Stimulated activated CD8-positive, alpha-beta memory T cell treated with anti-CD3 and anti-CD28 coated beads, Interleukin-4, amount 100 ng/mL, for 1 hour (primary cell): ENCODE measurements at places on chromosomes 12 and 14.

- DNase-seq, result no peak
Observed at GRCh38 chr12:40819436-40820108, 127.3 kb downstream of the CNTN1 start.

GRCh38 chr14:22561661-22562579, 27.1 kb downstream of the DAD1 start:
- no peak for DNase-seq

- DNase-seq, result no peak
Observed at GRCh38 chr12:57886542-57886941, 40.0 kb upstream of the CTDSP2 start.

- no peak for DNase-seq
Observed at GRCh38 chr14:61355892-61356325, 34.5 kb downstream of the PRKCH start.

DNA sequence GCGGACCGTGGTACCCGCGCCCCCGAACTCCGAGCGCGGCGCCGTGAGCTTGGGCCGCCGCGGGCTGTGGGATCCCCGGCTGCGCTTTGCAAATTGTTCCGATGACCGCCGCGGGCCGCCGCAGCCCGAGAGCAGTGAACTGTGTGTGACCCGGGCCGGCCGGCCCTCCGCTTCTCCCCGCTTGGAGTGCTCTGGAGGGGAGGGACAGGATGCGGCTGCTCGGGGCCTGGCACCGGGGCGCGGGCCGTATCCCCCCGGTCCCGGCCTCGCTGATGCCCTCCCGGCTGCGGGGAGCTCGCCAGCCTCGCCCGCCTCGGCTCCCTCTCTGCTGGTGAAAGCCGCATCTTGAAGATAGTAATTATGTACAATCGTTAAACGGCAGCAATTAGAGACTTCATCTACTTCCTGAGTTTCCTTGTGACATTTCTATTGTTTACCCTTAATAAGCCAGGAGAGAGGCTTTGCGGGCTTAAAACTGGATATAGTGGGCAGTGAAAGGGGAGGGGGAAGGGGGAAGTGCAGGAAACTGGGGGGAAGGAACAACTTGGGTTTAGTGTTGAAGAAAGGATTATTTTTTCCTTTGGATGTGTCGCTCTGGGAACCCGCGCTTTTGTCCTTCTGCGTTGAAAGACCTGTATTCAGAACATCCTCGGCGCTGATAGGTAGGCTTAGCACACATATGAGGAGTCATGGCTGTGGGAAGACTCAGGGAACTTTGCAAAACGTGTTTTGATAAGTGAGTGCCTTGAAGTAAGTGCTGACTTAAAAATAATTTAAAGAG, 1.2 kb downstream of the PELI2 start:
- no peak for DNase-seq

GRCh38 chr14:55893705-55894104, 224.5 kb upstream of the PELI2 start:
- no peak for DNase-seq

DNA sequence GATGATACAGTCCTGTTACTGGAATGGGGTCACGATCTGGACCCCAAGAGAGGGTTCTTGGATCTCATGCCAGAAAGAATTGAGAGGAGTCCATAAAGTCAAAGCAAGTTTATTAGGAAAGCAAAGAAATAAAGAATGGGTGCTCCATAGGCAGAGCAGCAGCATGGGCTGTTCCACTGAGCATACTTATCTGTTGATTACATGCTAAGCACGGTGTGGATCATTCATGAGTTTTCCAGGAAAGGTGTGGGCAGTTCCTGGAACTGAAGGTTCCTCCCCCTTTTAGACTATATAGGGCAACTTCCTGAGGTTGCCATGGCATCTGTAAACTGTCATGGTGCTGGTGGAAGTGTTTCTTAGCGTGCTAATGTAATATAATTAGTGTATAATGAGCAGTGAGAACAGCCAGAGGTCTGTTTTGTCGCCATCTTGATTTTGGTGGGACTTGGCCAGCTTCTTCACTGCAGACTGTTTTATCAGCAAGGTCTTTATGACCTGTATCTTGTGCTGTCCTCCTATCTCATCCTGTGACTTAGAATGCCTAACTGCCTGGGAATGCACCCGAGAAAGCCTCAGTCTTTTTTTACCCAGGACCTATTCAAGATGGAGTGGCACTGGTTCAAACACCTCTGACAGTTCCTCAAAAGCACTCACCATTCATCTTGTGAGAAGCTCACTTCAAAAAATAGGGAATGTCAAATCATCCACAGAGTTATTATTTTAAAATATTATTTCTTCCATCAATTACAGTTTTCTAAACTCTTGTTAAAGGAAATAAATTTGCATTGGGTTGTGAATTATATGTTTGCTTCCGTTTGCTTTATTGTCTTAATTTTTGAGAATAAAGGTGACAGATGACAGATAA, 1358.8 kb upstream of the TMEM132C start:
- no peak for DNase-seq

DNA sequence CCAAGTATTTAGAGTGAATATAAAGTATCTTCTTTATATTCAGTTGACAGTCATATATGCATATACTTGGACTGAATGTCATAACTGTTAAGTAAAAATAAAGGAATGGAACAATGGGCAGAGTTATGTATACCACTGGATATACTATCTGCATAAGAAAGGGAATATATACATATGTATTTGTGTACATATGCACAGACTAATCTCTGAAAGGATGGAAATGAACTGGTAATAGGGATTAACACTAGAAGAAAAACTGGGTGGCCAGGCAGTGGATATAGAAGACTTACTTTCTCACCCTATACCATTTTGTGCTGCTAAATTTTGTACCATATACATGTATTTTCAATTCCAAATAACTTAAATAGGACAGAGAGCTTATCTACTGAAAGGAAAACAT, 200.1 kb downstream of the MED13L start:
- no peak for DNase-seq

DNA sequence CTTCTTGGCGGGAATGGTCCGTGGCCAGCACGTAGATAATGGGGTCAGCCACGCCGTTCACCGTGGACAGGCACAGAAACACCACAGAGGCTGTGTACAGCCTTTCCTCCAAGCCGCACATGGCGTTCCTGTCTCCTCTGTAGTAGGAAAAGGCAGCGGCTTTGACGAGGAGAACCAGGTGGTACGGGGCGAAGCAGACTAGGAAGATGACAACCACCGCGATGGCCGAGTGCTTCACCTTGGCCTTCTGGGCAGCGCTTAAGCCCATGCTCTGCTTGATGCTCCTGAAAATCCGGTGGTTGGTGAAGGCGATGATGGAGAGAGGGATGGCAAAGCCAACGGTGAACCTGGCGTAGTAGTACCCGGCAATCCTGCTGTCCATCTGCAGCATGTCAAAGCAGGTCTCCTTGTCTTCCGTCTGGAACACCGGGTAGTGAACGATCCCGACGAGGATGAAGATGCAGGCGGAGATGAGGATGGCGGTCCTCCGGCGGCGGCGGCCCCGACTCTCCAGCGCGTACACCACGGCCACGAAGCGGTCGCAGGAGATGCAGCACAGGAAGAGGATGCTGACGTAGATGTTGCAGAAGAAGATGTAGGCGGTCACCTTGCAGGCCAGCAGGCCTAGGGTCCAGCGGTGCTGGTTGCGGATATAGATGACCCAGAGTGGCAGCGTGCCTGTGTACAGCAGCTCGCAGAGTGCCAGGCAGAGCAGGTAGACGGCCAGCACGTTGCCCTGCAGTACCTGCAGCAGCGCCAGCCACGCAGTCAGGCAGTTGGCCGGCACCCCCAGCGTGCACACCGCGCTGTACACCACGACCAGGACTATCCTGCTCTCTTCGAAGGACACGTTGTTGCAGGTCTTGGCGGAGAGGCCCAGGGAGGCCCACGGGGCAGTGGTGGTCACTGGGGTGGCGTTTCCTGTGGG, 13.8 kb downstream of the GPR132 start:
- no peak for DNase-seq

GRCh38 chr12:51496895-51497294, 72.3 kb downstream of the SLC4A8 start:
- no peak for DNase-seq

DNA sequence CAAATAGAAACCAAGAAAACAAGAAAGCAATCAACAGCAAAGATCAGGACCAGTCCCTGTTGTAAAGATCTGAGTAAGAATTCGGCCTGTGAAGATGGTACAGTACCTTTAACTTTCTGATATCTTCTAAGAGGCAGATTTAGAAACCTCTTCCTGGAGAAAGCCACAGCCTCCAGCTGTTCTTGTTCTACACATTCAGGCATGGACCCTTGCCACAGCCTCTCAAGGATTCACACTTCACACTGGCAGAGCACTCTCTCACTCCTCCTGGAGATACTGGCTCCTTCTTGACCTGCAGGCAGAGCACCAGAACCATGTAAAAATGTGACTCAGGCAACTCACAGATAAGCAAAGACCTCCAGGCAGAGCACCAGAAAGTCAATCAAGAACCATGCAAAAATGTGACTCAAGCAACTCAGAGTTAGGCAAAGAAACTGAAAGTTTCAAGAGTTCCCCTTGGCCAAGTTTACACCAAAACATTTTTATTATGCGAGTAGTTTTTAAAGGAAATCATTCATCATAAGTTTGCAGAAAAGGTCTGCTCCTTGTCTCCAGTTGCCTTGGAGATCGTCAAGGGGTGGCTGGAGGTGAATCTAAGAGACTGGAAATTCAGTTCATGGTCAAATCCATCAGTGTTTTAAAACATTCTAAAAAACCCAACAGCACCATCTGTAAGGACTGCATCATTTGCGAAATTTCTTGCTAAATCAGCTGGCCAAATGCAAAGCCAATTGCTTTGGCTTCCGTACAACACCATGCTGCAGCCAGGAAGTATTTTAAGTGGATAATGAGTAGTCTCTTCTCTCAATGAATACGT, 119.3 kb upstream of the MDM1 start:
- no peak for DNase-seq

- no peak for DNase-seq
Observed at GRCh38 chr14:24435998-24436354, 6.2 kb downstream of the KHNYN start.

DNA sequence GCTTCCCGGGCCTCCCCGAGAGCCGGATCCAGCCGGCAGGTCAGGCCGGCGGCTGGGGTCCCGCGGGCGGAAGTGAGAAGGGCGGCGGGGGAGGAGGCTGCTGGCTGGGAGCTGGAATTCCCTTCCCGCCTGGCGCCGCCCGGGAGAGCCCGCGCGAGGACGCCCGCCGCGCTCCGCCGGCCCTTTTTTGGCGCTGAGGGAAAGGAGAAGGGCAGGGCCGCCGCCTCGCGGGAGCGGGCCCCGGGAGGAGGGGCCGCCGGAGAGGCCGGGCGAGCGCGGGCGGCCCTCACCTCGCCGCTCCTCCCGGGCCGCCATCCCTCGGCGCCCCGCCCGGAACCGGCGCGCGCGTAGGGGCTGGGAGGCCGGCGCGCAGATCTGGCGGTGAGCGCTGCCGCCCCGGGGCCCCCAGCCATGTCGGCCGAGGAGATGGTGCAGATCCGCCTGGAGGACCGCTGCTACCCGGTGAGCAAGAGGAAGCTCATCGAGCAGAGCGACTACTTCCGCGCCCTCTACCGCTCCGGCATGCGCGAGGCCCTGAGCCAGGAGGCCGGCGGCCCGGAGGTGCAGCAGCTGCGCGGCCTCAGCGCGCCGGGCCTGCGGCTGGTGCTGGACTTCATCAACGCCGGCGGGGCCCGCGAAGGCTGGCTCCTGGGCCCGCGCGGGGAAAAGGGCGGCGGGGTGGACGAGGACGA, at the start of the genes KLHL42 and MANSC4:
TSS of gene KLHL42 (plus strand) at position 314 of the 692 bp plus-strand sequence. CDS start at position 412, 98 bp downstream.
TSS of gene MANSC4 (minus strand) at position 317 of the 692 bp plus-strand sequence. CDS start 8,960 bp downstream, outside the sequence.
- peak; percentile 18 for DNase-seq

DNA sequence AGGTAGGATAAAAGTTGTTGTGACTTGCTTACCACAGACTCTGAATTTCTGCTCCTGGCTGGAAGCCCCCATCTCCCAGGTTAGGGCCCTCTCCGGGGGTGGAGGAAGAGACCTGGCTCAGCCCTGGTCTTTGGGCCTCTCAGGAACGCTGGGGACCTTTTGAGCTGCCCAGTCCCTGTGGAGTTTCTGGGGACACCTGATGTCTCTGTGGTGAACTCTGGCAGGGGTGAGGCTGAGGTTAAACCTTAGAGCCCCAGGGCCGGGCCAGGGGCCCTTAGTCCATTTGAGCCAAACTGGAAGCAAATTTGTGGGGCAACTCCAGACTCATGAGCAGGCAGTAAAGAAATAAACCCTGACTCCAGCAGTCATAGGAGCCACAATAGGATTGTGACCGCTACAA, 112.1 kb downstream of the ADGRD1 start:
- DNase-seq, result no peak

DNA sequence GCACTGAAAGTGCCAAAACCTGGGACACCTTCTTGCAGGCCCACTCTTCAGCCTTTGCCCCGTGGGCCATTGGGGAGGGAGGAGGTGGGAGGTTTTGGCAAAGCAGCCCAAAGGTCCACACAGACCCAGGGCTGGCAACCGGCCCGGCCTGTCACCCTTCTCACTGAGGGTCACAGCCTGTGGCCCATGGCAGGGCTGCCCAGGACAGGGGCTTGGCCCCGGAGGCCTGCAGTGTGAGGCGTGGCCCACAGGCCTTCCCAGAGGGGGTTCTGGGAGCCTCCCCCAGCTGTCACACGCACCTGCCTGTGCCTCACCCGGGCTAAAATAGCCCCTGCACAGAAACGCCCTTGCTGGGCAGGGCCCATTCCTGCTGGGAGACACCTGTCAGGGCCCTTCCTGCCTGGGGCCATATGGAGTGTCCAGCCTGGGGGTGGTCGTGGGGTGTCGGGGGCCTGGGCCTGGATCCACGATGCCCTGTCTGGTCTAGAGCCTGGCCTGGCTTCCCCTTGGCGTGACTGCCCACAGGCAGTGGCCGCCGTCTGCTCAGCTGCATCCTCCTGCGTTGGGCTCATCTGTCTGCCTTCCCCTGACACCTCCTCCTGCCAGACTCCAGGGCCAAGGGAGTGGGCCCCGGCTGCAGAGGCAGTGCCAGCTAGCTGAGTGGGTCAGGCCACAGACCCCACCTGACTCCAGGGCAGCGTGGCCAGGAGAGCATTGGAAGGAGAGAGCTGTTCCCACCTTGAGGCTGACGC, 19.2 kb downstream of the PACS2 start:
- DNase-seq, result no peak

- DNase-seq, result no peak
Observed at GRCh38 chr12:6909421-6910145, 4.8 kb upstream of the ENO2 start.
